Posterior vena cava (tissue), 2 donors: ENCODE measurements at places on chromosomes 16 and 17.

GRCh38 chr16:9338068-9338467 lies 246.6 kb downstream of the HAPSTR1 start:
- DNase-seq = no peak

DNA sequence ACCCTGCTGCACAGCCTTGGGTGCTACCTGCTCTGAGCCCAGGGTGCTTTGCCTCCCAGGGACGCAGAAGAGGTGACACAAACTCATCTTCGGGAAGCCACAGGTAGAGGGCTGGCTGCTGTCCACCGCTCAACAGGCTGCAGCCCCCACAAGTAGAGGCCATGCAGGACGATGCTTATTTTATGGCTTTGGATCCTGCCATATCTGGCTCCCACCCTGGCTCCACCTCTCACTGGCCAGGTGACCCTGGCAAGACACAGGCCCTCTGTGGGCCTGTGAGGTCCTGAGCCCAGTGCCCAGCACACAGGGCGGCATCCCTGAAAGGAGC lies 11.3 kb upstream of the BCAR1 start:
- DNase-seq = no peak

DNA sequence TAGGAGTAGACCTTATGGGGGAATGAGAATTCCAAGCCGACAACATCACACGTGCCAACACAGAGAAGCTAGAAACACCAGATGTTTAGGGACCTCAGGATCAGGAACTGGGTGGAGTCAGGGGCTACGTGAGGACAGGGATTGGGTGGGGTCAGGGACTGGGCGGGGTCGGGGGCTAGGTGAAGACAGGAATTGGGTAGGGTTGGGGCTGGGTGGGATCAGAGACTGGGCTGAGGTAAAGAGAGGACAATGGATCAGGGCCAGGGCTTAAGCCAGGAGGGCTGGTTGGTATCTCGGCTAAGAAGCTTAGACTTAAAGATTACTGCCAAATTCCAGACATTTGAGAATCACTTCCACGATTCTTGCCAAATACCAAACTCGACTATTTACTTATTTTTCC lies 11.6 kb downstream of the TEKT5 start:
- peak; percentile 11 for DNase-seq

DNA sequence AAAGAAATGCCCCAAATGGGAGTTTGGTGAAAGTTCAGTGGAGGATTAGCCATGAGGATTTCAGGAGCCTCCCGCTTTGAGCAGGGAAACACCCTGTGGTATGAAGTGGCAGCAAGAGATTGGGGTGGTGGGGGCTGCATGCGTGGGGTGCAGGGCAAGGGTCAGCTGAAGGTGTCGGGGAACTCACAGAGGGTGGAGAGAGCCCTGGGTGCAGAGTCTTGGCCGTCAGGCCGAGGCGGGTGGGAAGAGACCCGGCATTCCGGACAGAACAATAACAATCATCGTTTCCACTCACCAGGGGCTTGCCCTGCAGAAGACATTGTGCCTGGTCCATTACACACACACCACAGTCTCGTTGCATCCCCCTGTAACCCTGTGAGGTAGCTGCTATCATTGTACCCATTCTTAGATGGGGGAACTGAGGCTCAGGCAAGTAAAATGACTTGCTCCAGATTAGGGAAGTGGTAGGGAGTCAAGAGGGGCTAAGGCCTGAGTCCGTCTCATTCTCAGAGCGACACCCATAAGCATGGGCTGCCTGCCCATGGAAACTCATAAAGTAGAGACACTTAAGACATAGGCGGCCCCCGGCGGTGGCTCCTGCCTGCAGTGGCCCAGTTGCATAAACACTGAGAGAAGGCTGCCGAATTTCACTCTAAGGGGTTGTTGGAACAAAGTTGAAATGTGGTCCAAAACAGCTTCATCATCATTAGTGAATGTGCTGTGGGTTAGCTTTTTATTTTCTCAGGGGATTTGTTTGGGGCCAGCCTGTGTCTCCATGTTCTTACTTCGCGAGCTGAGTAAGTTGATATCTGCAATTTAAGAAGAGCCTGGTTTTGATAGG lies 93.3 kb downstream of the CMIP start:
- peak; percentile 80 for DNase-seq

DNA sequence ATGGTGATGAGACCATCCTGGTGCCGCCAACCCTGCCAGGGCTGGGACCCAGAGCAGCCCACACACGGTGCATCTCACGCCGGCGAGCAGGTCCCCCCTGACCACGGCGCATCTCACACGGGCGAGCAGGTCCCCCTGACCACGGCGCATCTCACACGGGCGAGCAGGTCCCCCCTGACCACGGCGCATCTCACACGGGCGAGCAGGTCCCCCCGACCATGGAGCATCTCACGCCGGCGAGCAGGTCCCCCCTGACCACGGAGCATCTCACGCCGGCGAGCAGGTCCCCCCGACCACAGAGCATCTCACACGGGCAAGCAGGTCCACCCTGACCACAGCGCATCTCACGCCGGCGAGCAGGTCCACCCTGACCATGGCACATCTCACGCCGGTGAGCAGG lies 59.2 kb downstream of the MRM3 start:
- DNase-seq = no peak

- DNase-seq = peak; percentile 97
These were observed 58.4 kb downstream of the SRL start for GRCh38 chr16:4183237-4184037.

DNA sequence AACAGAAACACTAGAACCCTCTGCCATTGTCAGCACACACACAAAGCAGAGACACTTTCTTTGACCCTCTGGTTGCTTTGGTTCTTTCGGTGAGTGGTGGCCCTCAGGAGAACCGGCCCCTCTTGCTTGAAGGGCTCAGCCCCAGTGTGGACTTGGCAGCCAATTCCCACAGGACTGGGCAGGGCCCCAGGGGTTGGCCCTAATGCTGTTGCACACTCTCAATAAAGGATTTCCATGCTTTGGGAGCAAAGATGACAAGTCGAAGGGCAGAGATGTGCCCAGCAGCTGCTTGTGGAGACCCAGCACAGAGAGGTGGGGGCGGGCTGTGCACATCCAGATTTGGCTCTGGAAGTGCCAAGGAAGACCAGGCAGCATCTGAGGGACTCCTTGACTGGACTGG lies 149.0 kb downstream of the NTN1 start:
- DNase-seq = no peak

- DNase-seq = no peak
These were observed 17.6 kb downstream of the DRC3 start for GRCh38 chr17:17990282-17990681.

- DNase-seq = peak; percentile 93
These were observed at the start of gene TLCD2 for GRCh38 chr17:1709971-1710806. Gene TLCD2, minus strand, starts transcription at chr17:1710377. Its CDS starts 135 bp downstream, at chr17:1710242.

DNA sequence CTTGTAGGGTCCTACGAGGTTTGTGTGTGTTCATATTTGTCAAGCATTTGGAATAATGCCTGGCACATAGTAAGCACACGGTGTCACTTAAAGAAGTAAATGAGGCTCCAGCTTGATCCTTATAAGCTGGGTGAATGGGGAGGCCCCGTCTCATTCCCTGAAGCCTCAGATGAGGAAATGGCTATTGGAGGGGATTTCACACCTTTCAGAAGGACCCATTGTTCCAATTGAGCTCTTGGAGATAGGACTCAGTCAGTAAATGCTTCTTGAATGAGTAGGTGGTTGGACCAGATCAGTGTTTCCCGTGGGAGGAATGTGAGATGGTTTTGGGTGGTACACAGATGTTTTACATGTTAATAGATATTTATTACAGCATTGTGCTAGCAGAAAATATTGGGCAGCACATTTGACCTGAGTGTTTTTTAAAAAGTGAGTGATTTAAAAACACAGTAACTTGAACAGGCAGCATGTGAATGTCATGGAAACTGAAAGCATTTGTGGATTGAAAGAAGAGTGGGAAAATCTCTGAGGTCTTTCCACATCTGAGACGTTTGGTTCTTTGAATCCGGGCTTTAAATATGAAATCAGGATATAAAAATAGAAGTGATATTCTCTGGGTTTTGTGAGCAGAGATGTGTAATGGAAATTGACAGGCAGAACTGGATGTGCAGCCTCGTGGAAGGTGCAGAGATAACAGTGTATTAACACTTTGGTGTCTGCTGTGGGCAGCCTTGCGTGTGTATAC lies 36.4 kb upstream of the ARHGAP17 start:
- no peak for DNase-seq

DNA sequence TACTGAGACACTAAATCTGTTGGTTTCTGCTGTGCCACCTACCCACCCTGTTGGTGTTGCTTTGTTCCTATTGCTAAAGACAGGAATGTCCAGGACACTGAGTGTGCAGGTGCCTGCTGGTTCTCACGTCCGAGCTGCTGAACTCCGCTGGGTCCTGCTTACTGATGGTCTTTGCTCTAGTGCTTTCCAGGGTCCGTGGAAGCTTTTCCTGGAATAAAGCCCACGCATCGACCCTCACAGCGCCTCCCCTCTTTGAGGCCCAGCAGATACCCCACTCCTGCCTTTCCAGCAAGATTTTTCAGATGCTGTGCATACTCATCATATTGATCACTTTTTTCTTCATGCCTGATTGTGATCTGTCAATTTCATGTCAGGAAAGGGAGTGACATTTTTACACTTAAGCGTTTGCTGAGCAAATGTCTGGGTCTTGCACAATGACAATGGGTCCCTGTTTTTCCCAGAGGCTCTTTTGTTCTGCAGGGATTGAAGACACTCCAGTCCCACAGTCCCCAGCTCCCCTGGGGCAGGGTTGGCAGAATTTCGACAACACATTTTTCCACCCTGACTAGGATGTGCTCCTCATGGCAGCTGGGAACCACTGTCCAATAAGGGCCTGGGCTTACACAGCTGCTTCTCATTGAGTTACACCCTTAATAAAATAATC lies 14.6 kb downstream of the STH start:
- DNase-seq = peak; percentile 47

GRCh38 chr16:70779361-70779760 lies 21.6 kb downstream of the VAC14 start:
- DNase-seq = no peak

GRCh38 chr16:53924331-53925106 lies 220.6 kb downstream of the FTO start:
- no peak for DNase-seq

DNA sequence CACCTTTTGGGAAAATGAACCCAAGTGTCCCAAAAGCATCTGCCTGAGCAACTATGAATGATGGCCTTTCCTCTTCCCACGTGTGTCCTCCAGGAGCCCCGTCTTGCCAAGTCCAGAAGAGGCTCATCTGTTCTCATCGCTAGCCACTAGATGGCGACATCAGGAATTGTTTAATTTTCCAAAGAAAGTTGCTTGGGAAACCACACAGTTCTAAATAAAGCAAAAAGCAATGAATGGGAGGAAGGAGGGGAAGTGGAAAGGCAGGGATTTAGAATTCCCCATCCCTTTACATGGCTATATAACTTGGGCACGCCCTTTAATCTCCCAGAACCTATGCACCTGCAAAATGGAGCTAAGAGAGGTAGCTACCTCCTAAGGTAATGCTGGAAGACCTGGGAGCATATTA lies 9.0 kb upstream of the CDH5 start:
- DNase-seq = no peak

DNA sequence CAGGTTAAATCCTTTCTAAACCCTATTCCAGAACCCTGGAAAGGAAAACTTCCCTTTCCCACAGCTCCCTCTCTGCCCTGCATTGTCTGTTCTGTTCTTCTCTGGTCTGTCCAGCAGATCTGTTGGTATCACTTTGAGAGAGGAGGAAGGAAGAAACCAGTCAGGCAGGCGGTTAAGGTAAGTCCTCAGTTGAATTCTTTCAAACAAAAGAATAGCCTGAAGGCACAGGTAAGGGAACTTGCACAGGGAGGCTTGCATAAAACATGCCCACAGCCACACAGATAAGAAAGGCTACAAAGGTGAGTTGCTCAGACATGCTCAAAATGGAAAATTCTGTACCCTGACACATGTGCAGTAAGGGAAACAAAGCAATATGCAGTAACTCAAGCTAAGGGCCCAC lies 595.7 kb upstream of the CDH5 start:
- no peak for DNase-seq

DNA sequence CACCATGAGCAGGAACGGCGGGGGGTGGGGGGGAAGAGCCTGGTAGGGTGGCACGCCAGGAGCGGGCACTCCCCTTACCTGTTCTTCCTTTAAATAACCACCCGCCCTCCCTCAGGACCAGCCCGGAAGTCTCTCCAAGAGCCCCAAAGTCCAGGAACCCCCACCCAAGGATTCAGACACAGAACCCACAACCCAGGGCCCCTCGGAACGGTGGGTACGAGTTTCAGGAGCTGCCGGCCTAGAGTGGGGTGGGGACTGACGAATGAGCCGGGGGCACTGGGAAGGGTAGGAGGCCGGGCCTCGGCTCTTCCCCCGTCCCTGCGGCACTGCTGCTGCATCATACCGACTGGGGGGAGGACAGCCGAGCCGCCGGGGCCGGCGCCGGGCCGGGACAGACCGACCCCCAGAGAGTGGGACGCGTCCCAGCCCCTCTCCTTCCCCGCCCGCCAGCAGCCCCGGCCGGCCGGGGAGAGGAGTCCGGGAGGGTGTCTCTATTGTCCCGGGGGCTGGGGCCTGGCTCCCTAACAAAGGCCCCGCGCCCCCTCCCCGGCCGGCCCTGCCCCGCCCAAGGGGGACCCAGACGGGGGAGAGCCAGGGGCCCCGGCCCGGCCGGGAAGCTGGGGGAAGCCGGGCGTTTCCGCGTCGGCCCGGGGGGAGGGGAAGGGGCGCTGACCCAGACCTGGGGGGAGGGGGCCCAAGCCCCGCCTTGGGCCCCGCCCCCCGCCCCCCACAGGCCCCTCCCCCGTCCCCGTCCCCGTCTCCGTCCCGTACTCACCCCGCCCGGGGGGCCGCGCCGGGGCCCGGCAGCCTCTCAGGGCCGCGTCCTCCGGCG lies 747 bp downstream of the ATXN7L3 start:
- DNase-seq = peak; percentile 90

GRCh38 chr17:58007781-58008706 lies 998 bp upstream of the SRSF1 start:
- DNase-seq = no peak

DNA sequence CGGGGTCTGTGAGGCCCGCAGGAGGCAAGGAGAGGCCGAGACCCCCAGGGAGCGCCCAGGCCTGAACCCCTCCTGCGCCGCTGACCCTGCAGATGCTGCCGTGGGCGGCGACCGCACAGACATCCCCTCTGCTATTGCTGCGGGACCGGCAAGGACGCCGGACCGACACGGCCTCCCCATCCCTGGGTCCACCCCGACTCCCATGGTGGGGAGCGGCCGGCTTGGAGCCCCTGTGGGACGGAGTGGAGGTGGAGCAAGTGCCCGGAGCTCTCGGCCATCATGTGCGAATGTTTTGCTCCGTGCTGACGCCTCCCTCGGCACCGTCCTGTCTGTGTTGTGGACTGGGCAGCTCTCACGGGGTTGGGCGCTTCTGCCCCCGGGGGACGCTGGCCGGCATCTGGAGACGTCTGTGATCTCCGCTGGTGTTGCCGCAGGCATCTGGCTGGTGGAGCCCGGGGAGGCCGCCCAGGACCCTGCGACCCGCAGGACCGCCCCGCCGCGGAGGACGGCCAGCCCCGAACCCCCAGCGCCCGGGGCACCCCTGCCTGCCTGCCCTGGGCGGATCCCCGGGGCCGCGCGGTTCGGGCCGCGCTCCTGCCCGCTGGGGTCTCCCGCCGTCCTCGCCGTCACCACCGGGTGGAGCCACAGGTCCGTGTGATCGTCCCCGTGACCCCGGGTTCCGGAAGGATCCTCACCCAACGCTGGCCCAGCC lies 12.8 kb upstream of the GNG13 start:
- peak; percentile 80 for DNase-seq

GRCh38 chr17:75110234-75110937 lies 617 bp downstream of the ARMC7 start:
- DNase-seq = no peak
